ENCODE measurements at places on chromosomes 3 and 15. TPM values are rescaled to one million over a fixed set of nuclear protein-coding genes. Genes with fewer than 3 reads are reported as not detected.
A peak's percentile ranks its signal among the peaks of the same experiment; 100 is the strongest.

ZXDC gene
- 24.3 TPM for total RNA-seq

WNT5A gene
- total RNA-seq: 5.6 TPM

SLC9C1 gene
- 0.24 TPM for total RNA-seq

BFSP2 gene
- total RNA-seq: not detected

SAMD7 gene
- total RNA-seq: not detected

GRCh38 chr3:39138804-39139415 lies 14.5 kb downstream of the CSRNP1 start:
- no peak for DNase-seq

GRCh38 chr3:190326361-190326760 lies 4.1 kb upstream of the CLDN1 start:
- DNase-seq: no peak

DNA sequence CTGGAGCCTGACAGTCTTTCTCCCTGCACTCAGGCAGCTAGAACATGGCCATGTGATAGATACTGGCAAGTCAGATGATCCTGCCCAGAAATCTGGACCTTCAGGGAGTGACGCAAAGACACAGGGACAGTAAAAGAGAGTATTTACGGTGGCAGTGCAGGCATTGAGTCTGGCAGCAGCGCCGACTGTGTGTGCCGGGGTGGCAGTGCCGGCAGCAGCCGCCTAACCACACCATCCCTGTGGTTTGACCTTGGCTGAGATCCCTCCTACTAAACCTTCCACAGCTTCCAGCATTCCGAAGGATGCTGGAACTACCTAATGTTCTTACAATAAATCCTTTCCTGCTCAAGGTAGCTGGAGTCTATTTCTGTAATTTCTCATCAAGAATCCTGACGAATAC lies 4.6 kb upstream of the TSPAN3 start:
- DNase-seq: no peak

GRCh38 chr15:48440084-48440483 lies 108.9 kb downstream of the DUT start:
- DNase-seq: no peak

DNA sequence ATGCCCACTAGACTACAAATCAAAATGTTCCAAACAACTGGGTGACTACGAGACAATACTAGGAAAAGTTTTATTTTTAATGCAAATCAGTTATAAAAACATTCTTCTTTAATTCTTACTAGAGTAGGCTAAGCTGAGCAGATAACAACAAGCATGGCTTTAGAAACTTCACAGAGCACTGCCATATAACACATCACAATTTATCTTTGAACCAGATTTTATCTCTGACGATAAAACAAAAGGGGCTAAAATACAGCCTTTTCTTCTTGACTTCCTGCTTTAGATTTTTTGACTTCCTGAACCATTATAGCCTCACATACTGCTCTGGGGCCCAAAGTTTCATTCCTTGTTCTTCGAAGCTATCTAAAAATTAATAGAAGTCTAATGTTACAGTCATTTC lies 25.9 kb downstream of the TBC1D2B start:
- DNase-seq: no peak

- no peak for DNase-seq
Observed at GRCh38 chr15:66461917-66462316, 35.6 kb downstream of the SNAPC5 start.

DNA sequence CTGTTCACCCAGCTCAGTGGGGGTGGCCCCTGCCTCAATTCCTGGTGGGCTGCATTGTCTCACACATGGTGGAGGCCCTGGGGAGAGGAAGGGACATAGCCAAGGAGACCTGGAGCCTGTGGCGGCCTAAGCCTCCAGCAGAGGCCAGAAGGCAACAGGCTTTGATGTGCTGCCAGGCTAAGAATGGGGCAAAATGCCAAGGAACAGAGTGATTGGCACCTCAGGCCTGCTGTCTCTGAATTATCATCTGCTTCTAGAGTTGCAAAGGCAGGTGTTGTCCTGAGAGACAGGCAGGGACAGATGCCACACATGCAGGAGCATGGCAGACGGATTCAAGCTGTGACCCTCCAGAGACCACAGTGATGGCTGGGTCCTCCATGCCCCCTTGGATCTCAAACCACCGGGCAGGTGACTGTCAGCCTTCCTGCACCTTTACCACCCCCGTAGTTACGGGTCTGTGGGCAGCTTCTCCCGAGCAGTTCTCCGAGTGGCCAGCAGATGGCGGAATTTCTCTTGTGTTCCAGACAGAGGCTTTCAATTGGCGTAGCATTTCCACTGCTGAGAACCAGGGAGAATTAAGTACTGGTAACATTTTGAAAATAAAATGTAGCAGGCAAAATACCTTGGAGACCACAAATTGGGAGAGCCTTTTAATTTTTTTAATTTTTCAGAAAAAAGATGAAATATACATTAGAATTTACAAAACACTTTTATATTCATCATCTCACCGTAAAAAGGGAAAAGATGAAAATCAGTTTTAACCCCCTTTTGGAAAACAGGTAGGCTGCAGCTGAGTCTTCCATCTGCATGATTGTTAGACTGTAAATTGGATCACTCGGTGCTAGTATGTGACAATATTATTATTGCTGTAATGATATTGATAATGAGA lies 525.5 kb upstream of the CFAP20DC start:
- peak; percentile 61 for DNase-seq

GRCh38 chr15:96702589-96702988 lies 372.1 kb downstream of the NR2F2 start:
- DNase-seq: no peak

DNA sequence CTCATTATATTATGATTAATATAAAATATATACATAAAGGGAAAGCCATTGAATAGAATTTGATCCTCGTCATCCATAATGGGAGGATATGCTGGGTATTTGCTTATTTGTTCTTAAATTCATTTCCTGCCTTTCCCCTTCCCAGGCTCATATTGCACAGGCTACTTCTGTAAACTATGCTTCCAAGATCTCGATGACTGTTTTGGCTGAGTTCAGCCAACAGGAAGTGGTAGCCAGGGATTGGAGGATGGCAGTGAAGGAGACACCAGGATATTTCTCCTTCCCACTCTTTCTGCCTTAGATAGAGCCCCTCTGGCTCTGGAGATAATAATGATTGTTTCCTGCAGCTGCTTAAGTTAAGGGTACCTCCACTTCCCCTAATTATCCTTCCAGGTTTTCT lies 44.3 kb upstream of the DYNC1LI1 start:
- no peak for DNase-seq
